DMS53 (cell line): ENCODE measurements at places on chromosomes 1 and 21.

DNA sequence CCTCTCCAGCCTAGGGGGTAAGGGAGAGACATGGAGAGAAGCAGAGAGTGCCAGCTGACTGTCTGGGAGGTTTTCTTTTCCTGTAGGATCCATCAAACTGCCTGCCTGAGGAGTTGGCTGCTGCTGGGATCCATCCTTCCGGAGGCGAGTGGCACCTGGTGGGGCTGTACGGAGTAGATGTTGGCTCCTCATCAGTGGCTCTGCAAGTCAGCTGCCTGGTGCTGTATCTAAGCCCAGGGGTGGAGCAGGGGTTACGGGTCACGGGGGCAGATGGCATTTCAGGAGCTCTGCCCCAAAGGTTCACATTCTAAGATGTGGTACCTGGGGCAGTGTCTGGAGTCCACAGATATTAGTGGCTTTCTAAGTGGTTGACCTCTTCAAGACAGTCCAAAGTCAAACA, 128.0 kb downstream of the ACTL8 start:
- no peak for DNase-seq

GRCh38 chr21:27700974-27701614, 734.2 kb upstream of the ADAMTS5 start:
- peak; percentile 85 for DNase-seq

GRCh38 chr1:184387476-184388318, 868 bp downstream of the C1orf21 start:
- DNase-seq, result peak; percentile 69

- DNase-seq, result no peak
Observed at GRCh38 chr1:30684259-30684658, 39.1 kb downstream of the MATN1 start.

- no peak for DNase-seq
Observed at GRCh38 chr1:3869751-3870301, 12.6 kb downstream of the DFFB start.

GRCh38 chr1:206032380-206033140, 8.9 kb upstream of the CTSE start:
- no peak for DNase-seq

DNA sequence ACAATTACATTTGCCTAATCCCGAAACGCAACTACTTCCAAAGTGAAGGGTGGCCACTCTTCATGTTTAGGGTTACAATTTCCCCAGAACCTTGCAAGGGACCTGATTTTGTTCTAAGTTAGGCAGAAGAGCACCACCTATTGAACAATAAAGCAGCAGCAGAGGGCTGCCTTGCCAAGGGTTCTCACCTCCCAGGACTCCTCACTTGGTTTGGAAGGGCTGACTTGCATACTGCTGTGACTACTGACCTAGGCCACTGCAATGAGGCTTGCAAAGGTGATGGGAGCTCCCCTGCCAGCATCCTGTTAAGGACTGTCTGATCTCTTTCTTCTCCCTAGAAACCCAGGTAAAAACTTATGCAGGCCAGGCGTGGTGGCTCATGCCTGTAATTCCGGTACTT, 14.2 kb downstream of the MTOR start:
- DNase-seq, result peak; percentile 13

DNA sequence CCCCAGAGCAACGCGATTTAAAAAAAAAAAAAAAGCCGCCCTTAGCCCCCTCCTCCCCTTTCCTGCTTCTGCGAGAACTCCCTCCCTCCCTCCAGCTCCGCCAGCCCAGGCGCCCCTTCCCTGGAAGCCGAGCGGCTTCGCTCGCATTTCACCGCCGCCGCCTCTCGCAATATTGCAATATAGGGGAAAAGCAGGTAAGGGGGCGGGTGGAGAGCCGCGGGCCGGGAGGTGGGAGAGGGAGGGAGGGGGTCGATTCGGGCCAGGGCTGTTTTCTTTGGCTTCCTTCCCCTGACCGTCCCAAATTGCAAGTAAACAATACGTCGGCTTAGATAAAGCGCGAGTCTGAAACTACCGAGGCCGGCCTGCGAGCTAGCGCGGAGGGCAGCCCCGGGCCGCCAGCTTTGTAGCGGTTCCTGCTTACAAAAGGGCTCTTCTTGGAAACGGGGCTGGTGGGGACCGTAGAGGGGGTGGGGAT, 408 bp downstream of the LMO4 start:
- peak; percentile 85 for DNase-seq

GRCh38 chr1:27940297-27940696, 5.5 kb downstream of the SMPDL3B start:
- peak; percentile 50 for DNase-seq
